Naive B cell (primary cell): ENCODE measurements at places on chromosomes 13 and 19. TPM values are rescaled to one million over a fixed set of nuclear protein-coding genes. Genes with fewer than 3 reads are reported as not detected.

The APLP1 gene
- polyA plus RNA-seq: not detected

The DACH1 gene
- polyA plus RNA-seq: not detected

The PDX1 gene
- polyA plus RNA-seq: not detected

DNA sequence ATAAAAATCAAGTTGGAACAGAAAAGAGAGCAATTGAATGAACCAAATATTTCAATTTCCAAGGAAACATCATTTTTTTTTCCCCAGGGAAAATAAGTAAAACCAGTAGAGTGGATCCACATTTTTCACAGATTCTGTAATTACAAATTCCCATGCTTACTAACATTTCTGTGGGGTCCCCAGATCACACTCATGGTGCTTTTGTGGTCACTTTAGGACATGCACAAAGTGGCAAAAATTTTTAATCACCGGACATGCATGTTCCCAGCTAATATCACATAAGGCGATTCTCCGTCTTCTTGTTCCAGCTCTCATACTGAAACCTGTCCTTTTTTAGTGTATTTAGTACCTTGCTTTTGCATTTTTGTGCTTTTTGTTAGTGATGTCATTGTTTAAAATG, 748.2 kb upstream of the SLITRK1 start:
- DNase-seq: no peak

DNA sequence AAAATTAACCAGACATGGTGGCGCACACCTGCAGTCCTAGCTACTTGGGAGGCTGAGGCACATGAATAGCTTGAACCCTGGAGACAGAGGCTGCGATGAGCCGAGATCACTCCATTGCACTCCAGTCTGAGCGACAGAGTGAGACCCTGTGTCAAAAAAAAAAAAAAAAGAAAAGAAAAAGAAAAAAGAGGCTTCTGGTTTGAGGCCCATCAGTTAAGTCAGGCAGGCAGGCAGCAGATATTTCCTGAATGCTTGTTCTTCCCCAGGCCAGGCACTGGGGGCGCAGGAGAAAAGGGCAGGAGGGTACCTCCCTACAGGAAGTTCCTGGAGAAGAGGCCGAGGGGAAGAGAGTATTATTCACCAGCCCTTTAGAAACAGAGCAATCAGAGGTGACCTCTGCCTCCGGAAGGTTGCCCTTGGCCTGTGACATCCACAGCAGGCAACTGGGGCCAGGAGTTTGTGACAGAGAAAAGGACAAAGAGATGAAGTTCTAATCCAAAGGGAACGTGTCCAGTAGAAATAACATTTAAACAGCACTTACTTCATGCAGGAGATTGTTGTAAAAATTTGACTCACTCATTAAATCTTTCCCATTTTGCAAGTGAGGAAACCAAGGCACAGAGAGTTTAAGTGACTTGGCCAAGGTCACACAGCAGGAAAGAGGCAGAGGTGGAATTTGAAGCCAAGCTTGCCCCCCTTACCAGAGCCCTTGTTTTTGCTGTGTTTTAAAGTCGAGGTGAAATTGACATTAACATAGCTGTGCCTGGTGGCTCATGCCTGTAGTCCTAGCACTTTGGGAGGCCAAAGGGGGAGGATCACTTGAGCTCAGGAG, 4.3 kb upstream of the RLN3 start:
- DNase-seq: no peak

- no peak for DNase-seq
Measured at GRCh38 chr13:50584856-50585580, 258.5 kb downstream of the DLEU7 start.

GRCh38 chr13:42275098-42275471, 3.1 kb downstream of the AKAP11 start:
- DNase-seq: peak; percentile 58

GRCh38 chr19:9219489-9219888, at the start of gene OR7D4:
Gene OR7D4 (minus strand): TSS chr19:9219589. CDS start chr19:9214837, 4,752 bp downstream.
- DNase-seq: no peak
